ENCODE measurements at places on chromosomes 12 and 14.

DNA sequence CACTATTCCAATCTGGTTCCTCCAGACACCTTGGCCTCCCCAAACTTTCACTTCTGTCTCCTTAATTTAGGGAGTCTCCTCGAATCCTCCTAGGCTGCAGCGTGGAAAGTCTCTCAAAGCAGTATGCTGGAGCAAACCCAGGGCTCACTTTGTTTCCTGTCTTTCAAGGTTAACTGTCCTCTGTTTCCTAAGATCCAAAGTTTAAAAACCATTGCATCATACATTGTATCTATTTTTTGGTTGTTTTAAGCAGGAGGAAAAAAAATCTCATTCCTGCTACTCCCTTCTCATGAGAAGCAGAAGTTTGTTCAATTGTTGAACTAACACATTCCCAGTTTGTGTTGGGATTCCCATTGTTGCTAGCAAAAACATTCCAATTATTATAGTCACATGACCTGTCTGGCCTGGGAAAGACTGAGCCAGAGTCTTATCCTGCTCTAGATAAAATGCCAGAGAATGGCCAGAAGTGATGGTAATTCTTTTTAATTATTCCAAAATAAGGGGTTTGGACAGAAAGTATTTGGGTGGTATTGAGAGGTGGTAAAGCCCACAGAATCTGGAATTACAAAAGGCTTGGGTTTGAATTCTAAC is 67.3 kb downstream of the HSPB8 start:
- no peak for DNase-seq

DNA sequence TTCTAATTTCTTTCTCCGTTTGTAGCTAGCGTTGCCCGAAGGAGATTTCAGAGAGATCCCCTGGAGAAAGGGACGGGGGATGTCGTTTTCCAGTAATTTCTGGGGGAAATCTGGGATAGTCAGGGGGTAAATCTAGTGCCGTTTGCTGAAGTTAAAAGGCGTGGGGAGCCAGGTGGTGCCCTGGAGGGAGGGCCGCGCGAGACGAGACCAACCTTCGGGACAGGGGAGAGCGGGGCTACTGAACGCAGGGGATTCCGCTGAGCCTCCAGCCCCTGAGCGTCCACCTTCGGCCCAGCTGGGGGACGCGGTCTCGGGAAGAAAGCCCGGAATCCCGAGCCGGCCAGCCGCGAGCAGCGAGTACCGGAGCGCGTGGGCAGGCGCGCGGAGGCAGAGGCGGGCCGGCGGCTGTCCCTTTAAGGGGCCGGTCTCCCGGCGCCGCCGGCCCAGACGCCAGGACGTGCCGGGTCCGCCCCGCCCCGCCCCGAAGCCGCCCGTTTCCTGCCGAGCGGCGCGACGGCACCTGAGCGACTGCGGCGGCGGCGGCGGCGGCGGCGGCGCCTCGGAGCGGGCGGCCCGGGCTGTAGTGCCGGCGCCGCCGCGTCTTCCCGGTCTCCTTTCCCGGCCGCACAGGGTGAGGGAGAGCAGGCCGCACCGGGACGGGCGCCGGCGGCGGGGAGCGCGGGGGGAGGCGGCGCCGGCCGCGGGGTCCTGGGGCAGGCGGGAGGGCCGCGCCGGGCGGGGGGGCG is at the start of gene KTN1:
KTN1 (plus strand) TSS at position 484 of the 746 bp plus-strand sequence. CDS start 31,842 bp downstream, outside the sequence.
- DNase-seq: peak; percentile 78

DNA sequence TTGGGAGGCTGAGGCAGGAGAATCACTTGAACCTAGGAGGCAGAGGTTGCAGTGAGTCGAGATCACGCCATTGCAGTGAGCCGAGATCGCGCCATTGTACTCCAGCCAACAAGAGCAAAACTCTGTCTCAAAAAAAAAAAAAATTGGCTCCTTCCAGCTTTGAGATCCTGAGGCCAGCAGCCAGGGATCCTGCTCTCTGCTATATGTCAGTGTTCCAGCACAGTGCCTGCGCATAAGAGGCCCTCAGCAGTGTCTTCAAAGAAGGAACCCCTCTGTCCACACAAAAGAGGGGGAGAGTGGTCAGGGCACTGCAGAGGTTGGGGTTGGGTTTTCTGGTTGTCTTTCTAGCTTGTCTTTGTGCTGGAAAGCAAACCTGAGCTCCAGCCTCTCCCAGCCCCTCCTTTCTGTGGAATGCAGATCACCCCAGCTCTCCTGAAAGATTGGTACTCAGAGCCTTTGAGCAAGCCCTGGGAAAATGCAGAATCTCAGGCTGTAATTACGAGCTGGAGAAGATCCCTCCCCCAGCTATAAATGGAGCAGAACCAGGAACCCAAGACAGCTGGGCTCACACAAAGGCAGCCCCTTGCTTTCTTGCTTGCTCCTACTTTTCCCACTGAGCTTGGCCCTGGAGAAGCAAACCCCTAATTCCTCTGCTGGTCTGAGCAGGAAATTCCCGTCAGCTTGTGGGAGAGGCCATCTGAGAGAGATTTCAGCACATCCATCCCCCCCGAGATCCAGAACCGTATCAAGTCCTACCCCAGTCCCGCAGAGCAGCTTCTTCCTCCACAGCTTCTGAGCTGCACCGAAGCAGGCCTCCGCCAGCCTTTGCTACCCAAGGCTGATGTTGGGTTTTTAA is 205.7 kb downstream of the ZFP36L1 start:
- no peak for DNase-seq

DNA sequence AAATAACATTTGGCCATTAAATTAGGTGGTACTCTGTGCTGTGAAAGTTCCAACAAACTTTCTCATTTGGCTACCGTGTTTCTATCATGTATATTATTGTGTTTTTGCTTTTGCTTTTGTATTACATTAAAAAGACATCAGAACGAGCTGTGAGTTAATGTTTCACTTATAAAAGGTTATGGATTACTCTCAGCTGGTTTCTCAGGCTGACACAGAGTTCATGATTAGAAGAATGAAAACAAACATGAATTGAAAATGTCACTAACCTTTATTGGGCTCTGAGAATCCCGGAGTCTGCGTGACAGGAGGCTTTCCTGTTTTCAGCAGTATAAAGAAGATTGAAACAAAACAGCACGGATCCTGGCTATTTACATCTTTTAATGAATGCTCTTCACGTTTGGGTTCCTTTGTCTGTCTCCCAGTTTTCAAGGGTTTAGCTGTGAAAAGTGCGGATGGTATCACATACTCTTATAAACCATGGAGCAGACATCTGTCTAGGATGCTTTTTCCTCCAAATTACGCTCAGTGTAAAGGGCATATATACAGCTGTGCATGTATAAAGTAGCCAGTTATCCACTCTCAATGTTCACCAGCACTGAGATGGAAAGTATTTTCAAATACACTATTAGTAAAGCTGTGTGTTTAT is 153.6 kb downstream of the PTCSC3 start:
- DNase-seq: no peak
